ENCODE measurements at places on chromosomes 2 and 18. TPM values are rescaled to one million over a fixed set of nuclear protein-coding genes. Genes with fewer than 3 reads are reported as not detected.

DNA sequence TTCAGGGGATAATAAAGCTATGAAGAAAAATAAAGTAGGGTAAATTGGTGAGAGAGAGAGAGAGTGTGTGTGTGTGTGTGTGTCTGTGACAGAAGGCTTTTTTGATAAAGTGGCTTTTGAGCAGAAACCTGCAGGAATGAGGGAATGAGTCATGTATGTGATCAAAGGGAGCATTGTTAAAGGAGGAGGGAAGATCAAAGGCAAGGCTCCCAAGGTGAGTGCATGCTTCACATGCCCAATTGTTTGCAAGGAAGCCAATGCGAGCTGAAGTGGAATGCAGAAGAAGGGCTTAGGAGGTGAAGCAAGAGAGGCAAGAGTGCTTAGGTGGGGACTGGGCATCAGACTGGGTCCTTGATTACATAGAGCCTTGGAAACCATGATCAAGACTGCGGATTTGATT lies 96.8 kb downstream of the DNAH6 start:
- DNase-seq = no peak
- H3K27ac ChIP-seq = no peak overlapping the region
- H3K36me3 ChIP-seq = no peaks in the 10 kb centered on the region
- H3K27me3 ChIP-seq = no peaks in the 10 kb centered on the region
- no peak overlapping the region for H3K4me3 ChIP-seq

ADD2 gene
- 1.4 TPM for total RNA-seq

SRD5A2 gene
- total RNA-seq = not detected

- no peaks in the 10 kb centered on the region for H3K27me3 ChIP-seq
- no peak for DNase-seq
- H3K36me3 ChIP-seq = no peaks in the 10 kb centered on the region
- H3K4me1 ChIP-seq = peaks cover 13% of the 10 kb centered on the region
- no peak overlapping the region for H3K4me3 ChIP-seq
Observed at GRCh38 chr2:106165561-106165960, 28.5 kb downstream of the UXS1 start.

DNA sequence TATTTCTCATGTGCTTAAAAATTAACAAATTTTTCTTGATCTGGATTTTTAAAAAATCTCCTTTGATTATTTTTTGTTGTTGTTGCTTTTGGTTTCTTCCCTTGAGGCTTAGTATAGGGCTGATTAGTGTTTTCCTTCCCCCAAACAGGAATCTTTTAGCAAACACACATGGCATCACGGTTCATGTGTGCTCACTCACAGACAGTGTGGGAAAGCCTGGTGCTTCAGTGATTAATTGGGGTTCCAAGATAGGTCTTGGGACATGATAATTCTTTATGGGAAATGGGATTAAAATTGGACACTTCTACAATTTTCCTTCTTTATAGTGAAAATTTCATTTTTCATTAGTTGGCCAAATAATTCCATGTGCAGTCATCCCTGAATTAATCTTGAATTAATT lies 153.9 kb upstream of the SOX11 start:
- H3K4me3 ChIP-seq = no peak overlapping the region
- no peaks in the 10 kb centered on the region for H3K27me3 ChIP-seq
- no peaks in the 10 kb centered on the region for H3K4me1 ChIP-seq
- no peaks in the 10 kb centered on the region for H3K36me3 ChIP-seq
- no peak overlapping the region for H3K27ac ChIP-seq

DNA sequence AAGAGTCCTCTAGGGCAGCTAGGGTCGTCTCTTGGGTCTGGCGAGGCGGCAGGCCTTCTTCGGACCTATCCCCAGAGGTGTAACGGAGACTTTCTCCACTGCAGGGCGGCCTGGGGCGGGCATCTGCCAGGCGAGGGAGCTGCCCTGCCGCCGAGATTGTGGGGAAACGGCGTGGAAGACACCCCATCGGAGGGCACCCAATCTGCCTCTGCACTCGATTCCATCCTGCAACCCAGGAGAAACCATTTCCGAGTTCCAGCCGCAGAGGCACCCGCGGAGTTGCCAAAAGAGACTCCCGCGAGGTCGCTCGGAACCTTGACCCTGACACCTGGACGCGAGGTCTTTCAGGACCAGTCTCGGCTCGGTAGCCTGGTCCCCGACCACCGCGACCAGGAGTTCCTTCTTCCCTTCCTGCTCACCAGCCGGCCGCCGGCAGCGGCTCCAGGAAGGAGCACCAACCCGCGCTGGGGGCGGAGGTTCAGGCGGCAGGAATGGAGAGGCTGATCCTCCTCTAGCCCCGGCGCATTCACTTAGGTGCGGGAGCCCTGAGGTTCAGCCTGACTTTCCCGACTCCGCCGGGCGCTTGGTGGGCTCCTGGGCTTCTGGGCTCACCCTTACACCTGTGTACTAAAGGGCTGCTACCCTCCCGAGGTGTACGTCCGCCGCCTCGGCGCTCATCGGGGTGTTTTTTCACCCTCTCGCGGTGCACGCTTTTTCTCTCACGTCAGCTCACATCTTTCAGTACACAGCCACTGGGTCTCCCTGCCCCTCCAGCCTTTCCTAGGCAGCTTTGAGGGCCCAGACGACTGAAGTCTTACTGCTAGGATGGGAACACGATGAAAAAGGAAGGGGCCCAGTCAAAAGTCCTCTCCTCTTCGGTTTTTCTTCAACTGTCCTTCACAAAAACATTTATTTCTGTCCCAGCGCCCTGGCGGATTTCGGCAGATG lies 8.1 kb downstream of the SIX2 start:
- no peak overlapping the region for H3K27ac ChIP-seq
- DNase-seq = no peak
- H3K4me3 ChIP-seq = no peak overlapping the region
- no peaks in the 10 kb centered on the region for H3K36me3 ChIP-seq
- peaks cover 53% of the 10 kb centered on the region for H3K27me3 ChIP-seq

DNA sequence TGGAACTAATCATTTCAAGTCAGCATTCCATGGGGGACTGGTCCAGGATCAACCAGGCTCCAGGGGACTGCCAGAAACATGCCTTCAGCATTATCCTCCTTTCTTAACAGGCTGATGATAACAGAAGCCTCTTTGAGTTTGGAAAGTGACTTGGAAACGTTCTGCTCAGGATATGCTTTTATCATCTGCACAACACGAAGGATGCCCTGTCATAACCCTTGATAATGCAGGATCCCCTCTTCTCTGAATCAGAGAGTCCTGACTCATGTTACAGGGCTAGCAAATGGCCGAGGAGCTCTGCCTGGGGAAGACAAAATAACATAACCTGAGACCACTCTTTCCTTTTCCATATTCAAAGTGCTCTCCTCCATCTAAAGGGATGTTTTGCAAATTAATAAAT lies 6.7 kb downstream of the SCYGR3 start:
- peaks cover 4% of the 10 kb centered on the region for H3K4me1 ChIP-seq
- H3K36me3 ChIP-seq = no peaks in the 10 kb centered on the region
- H3K27ac ChIP-seq = no peak overlapping the region
- H3K27me3 ChIP-seq = peaks cover 8% of the 10 kb centered on the region
- DNase-seq = no peak
- no peak overlapping the region for H3K4me3 ChIP-seq

GRCh38 chr2:204445149-204445548 lies 100.1 kb upstream of the PARD3B start:
- H3K4me3 ChIP-seq = no peak overlapping the region
- DNase-seq = no peak
- no peak overlapping the region for H3K27ac ChIP-seq

- H3K36me3 ChIP-seq = no peaks in the 10 kb centered on the region
- no peak overlapping the region for H3K27ac ChIP-seq
- H3K4me1 ChIP-seq = no peaks in the 10 kb centered on the region
- no peak for DNase-seq
- H3K27me3 ChIP-seq = no peaks in the 10 kb centered on the region
Observed at GRCh38 chr2:151051574-151052220, 210.0 kb downstream of the RBM43 start.

DNA sequence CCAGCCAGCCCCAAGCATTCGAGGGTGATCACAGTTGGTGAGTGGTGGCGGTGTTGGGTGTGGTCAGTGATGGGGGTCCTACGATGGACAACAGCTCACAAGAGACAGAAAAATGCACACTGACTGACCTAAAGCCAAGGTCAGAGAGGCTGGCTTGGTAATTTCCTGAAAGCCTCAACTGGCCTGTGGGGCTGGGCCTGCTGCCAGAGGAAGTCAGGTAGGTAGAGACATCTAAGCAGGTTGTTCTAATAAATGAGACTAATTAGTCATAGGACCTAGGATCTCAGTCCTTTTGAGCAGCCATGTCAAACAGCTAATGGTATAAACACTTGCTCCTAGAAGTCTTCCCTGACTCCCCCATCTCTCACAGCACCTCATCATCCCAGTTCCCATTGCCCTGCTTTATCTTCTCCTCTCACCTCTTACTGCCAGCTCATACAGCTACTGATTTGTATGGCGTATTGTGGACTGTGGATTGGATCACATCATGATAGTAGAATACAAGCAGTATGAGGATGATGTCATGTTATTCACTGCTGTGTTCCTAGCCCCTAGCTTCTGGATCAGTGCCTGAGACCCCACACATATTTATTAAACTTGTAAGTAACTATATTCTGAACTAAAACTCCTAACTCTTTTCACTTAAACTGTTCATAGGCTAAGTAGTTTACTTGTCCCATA lies 262.9 kb upstream of the KLHL29 start:
- H3K27me3 ChIP-seq = no peaks in the 10 kb centered on the region
- DNase-seq = no peak
- no peak overlapping the region for H3K4me3 ChIP-seq
- H3K4me1 ChIP-seq = no peaks in the 10 kb centered on the region

DNA sequence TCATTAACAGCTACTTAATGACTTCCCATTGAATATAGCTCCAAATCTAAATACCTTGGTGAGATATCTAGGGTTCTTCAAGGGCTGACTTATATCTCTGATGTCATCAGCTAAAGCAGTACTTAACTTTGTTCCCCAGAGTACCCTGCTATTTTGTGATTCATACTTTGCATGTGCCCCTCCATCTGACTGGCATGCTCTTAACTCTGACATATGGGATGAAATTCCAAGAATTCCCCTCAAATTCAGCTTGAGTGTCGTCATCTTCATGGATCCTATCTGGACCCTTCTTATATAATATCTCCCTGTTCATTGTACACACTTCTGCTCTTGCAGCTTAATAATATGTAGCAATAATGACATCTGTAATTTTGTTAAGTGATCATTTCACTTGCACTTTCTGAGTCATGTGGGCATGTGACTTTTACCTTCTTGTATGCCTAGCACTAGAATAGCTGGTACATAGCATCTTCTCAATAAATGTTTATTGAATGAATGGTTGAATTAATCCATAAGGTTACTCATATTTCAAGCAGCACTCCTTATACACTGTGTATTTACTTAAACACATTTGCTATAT lies 172.9 kb downstream of the WDR7 start:
- no peak overlapping the region for H3K4me3 ChIP-seq
- no peaks in the 10 kb centered on the region for H3K4me1 ChIP-seq
- H3K27ac ChIP-seq = no peak overlapping the region
- DNase-seq = no peak

UGP2 gene
- 117 TPM for total RNA-seq

GRCh38 chr2:12702168-12703121 lies 14.3 kb upstream of the TRIB2 start:
- no peaks in the 10 kb centered on the region for H3K36me3 ChIP-seq
- H3K27ac ChIP-seq = no peak overlapping the region
- peaks cover 10% of the 10 kb centered on the region for H3K4me1 ChIP-seq
- no peaks in the 10 kb centered on the region for H3K27me3 ChIP-seq
- no peak overlapping the region for H3K4me3 ChIP-seq
- DNase-seq = no peak

TANK gene
- total RNA-seq = 68.9 TPM

DNA sequence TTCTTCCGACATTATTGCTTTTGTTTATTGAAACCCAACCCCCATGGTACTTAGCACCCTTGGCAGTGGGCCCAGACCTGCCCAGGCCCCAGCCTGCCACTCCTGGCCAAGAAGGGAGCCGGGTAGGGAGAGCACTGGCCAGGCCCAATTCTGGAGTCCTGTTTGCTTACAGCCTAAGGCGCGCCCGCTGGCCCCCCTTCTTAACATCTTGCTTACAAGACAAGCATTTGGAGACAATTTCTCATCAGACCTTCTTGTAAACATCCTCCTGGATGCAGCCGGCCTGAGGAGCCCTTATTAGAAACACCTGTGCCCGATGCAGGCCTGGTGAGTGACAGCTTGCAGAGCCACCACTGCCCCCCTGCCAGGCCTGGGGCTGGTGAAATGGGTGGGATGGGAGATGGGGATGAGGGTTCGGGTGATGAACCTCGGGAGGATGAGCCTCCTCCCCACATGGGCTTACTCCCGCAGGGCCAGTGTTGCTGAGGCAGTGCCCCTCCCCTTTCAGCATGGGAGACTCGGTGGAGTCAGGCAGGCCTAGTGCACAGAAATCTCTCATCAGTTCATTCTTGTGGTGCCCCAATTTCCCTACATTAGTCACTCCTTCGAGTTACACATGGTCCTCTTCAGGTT lies 217.5 kb downstream of the CYP26B1 start:
- DNase-seq = no peak
- no peaks in the 10 kb centered on the region for H3K36me3 ChIP-seq
- no peak overlapping the region for H3K4me3 ChIP-seq
- no peaks in the 10 kb centered on the region for H3K4me1 ChIP-seq
- no peak overlapping the region for H3K27ac ChIP-seq

DNA sequence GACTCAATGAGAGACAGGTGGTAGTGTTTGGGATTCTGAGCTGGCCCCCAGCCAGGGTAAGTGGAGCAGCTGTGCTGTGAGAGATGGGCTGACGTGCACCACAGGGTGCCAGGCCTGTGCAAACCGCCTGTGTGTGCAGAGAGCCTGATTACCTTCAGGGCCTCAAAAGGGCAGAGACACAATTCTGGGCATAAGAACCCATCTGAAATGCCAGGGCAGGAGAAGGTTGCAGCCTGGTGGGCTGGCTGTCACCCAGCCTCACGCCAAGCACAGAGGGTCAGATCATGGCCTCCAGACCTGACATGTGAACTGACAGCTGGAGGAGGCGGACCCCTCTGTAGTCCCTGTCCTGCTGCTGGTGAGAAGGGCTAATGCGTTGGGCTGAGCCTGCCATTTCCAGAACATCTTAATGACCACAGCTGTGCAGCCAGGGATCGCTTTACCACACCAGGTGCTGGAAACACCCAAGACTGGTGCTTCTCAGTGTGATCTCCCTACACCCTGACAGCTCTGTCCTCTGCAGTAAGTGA lies 100.9 kb downstream of the ARL4C start:
- H3K27me3 ChIP-seq = no peaks in the 10 kb centered on the region
- H3K4me3 ChIP-seq = no peak overlapping the region
- no peak for DNase-seq

DNA sequence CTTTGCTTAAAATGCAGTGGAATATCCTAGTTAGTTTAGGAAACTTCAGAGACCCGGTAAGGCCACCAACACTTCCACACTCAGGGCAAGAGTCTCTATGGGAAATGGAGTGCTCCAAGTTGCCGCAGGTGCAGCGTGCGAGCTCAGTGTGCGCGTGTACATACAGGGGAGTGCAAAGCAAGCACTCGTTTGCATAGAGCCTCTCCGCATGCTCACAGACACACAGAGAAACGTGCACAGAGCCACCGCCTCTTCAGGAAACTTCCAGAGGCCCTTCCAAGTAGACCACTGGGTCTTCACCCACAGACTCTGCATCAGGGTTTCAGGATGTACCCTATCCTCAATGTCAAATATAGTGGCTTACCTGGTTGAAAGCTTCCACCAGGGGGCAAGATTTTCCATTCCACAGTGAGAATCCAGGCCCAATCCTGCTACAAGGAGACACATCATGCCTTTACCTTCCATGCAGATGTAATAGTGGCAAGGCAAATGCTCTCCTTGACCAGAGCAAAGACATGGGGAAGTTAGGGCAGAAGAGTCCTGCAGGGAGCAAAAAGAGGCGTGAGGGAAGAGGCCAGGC lies 513.0 kb upstream of the MYT1L start:
- no peak for DNase-seq
- H3K4me3 ChIP-seq = no peak overlapping the region
- no peak overlapping the region for H3K27ac ChIP-seq

All from natural killer cell (primary cell).